ENCODE measurements at places on chromosomes 5 and 9.

DNA sequence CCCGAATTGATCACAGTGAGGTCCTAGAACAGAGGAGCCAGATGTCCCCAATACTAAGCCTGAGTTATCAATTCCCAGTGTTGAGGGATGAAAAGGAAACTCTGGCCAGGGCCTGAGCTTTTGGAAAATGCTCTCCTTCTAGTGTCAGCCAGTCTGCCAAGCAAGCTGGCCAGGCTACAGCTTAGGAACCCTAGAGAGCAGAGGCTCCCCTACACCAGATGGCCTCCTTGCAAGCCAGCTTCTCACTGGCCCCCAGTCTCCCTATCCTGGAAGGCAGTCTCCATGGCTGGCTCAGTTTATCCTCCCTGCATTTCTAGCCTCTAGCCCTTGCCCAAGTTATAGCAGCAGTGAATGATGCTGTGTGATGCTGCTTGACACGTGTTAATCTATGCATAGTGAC is 204.7 kb upstream of the WWC1 start:
- no peaks in the 10 kb centered on the region for H3K36me3 ChIP-seq
- no peak overlapping the region for H3K4me3 ChIP-seq
- H3K27me3 ChIP-seq = no peaks in the 10 kb centered on the region

DNA sequence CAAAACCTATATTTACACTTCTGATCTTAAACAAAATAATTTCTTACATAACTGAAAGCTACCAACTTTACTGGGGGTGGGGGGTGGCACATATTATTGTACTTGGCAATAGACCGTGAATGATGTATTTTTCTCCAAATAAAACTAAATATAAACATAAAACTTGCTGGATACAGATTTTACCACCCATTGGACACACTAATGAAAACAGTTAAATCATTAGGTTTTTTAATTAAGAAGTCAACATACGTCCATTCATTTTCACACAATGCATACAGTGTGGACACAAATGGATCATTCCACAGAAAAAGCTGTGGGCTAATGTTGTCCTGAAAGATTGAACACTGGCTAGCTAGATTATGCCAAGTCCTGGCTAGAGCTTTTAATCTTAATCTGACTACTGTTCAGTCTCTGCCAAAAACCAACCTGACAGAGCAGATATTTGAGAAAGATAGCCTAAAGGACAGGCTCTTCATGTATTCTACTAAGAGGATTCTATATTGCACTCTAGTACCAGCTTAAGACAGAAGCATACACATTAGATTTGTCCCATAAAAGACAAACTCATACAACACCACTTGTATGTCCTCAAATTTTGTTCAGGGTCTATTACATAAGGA is 118.1 kb downstream of the SIL1 start:
- peaks cover 5% of the 10 kb centered on the region for H3K27me3 ChIP-seq
- no peak overlapping the region for H3K27ac ChIP-seq
- no peaks in the 10 kb centered on the region for H3K36me3 ChIP-seq
- H3K4me3 ChIP-seq = no peak overlapping the region

DNA sequence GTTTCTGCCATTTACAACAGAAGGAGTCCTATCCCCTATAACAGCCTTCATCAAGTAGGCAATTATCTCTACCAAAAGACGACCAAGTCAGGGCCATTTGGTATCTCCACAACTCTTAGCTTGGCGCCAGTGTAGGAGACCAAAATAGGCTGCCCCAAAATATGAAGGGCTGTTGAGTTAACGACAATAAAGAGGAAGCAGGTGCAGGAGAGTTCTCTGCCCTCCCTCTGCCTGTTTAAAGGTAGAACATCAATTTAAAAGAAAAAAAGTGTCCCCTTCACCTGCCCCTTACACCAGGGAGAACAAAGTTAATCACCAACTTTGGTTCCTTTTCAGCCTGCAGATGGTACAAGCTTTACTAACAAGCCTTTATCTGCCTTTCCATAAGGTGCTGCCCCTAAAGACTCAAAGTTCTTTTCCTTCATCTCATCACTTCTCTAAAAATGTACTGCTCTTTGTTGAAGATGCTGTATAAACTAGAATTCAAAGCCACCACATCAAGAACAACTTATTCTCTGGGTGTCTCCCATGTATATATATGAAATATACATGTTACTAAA is 33.3 kb downstream of the PPP1R2B start:
- H3K4me1 ChIP-seq = no peaks in the 10 kb centered on the region
- H3K4me3 ChIP-seq = no peak overlapping the region
- no peak for DNase-seq
- peaks cover 5% of the 10 kb centered on the region for H3K36me3 ChIP-seq
- H3K27me3 ChIP-seq = peaks cover 27% of the 10 kb centered on the region

GRCh38 chr9:133472753-133473378 is 6.0 kb downstream of the SLC2A6 start:
- H3K27ac ChIP-seq = no peak overlapping the region
- no peaks in the 10 kb centered on the region for H3K36me3 ChIP-seq
- H3K27me3 ChIP-seq = peaks cover 2% of the 10 kb centered on the region
- no peak for DNase-seq

GRCh38 chr5:38079620-38080402 is 178.5 kb upstream of the EGFLAM start:
- H3K4me3 ChIP-seq = no peak overlapping the region
- H3K4me1 ChIP-seq = no peaks in the 10 kb centered on the region
- H3K27ac ChIP-seq = no peak overlapping the region
- no peaks in the 10 kb centered on the region for H3K27me3 ChIP-seq

- no peak overlapping the region for H3K4me3 ChIP-seq
- H3K27me3 ChIP-seq = no peaks in the 10 kb centered on the region
- peak; percentile 59 for DNase-seq
Measured at GRCh38 chr5:4868140-4868735, 271.9 kb upstream of the ADAMTS16 start.

- H3K36me3 ChIP-seq = no peaks in the 10 kb centered on the region
- peaks cover 2% of the 10 kb centered on the region for H3K4me1 ChIP-seq
- H3K27ac ChIP-seq = no peak overlapping the region
- no peak overlapping the region for H3K4me3 ChIP-seq
- peaks cover 25% of the 10 kb centered on the region for H3K27me3 ChIP-seq
Measured at GRCh38 chr9:109244179-109245132, 76.4 kb downstream of the EPB41L4B start.

- peaks cover 19% of the 10 kb centered on the region for H3K4me1 ChIP-seq
- DNase-seq = no peak
- peaks cover 53% of the 10 kb centered on the region for H3K27me3 ChIP-seq
- H3K36me3 ChIP-seq = no peaks in the 10 kb centered on the region
Measured at GRCh38 chr9:97502984-97503861, 1.8 kb downstream of the TMOD1 start.

- DNase-seq = no peak
- no peak overlapping the region for H3K4me3 ChIP-seq
- no peak overlapping the region for H3K27ac ChIP-seq
- no peaks in the 10 kb centered on the region for H3K36me3 ChIP-seq
- no peaks in the 10 kb centered on the region for H3K4me1 ChIP-seq
Measured at GRCh38 chr9:12060811-12061210, 632.4 kb upstream of the TYRP1 start.

All from activated CD4-positive, alpha-beta T cell treated with anti-CD3 and anti-CD28 coated beads, Interleukin-2, amount 10 ng/mL, durations not matched to agents 7 days and 5 days (primary cell).